WTC11 (cell line): ENCODE measurements at places on chromosomes 11 and 22. TPM values are rescaled to one million over a fixed set of nuclear protein-coding genes. Genes with fewer than 3 reads are reported as not detected.
A peak's percentile ranks its signal among the peaks of the same experiment; 100 is the strongest.

The FJX1 gene
- total RNA-seq, result 8.3 to 12.0 TPM (median 11.0 TPM) in 3 replicates

The GDPD4 gene
- not detected in 3 replicates for total RNA-seq

DNA sequence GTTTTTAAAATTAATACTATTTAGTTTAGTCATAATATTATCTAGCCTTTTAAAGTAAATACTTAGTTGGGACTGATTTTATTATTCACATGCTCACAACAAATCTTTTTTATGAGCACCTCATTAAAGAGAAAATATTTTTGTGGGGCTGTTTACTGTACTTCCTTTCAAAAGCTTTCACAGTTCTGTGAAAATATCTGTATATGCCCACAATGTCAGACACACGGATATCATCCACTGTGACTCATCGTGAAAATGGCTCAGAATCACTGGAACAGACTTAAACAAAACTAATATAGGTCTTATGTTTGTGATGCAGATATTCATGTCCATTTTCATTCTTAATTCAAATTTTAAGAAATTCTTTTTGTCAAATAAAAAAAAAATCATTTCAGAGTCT, 305.2 kb downstream of the RAB38 start:
- no peak overlapping the region for H3K4me3 ChIP-seq
- no peak overlapping the region for H3K27ac ChIP-seq
- no peaks in the 10 kb centered on the region for H3K4me1 ChIP-seq
- no peak for DNase-seq
- no peaks in the 10 kb centered on the region for H3K27me3 ChIP-seq

- peak; percentile 81 for DNase-seq
- no peak overlapping the region for H3K27ac ChIP-seq
- no peaks in the 10 kb centered on the region; the same call in 1 of the 2 replicates for H3K27me3 ChIP-seq
- peaks cover 5% of the 10 kb centered on the region for H3K4me1 ChIP-seq
These were observed 24.8 kb upstream of the TTC12 start for GRCh38 chr11:113289431-113290187.

DNA sequence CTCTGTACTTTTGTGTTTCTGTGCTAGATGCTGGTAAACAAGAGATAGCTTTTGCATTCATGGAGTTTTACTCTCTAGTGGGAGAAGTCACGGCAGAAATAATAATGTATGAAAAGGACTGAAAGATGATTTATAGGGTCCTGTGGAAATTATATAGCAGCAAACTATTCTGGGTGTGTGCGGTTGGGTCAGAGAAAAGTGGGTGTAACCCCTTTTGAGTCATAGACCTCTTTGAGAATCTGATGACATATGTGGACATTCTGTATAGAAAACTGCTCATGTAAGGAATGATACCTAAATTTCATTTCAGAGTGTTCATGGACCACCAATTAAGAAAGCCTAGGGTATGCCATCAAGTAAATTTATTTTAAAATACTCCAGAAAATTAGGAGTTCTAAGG, 54.4 kb downstream of the TMEM135 start:
- H3K4me1 ChIP-seq, result no peaks in the 10 kb centered on the region
- H3K27me3 ChIP-seq, result peaks cover 2% of the 10 kb centered on the region; the same call in 1 of the 2 replicates
- H3K27ac ChIP-seq, result no peak overlapping the region
- no peak for DNase-seq
